ENCODE measurements at places on chromosomes 16 and 17.
A peak's percentile ranks its signal among the peaks of the same experiment; 100 is the strongest.

DNA sequence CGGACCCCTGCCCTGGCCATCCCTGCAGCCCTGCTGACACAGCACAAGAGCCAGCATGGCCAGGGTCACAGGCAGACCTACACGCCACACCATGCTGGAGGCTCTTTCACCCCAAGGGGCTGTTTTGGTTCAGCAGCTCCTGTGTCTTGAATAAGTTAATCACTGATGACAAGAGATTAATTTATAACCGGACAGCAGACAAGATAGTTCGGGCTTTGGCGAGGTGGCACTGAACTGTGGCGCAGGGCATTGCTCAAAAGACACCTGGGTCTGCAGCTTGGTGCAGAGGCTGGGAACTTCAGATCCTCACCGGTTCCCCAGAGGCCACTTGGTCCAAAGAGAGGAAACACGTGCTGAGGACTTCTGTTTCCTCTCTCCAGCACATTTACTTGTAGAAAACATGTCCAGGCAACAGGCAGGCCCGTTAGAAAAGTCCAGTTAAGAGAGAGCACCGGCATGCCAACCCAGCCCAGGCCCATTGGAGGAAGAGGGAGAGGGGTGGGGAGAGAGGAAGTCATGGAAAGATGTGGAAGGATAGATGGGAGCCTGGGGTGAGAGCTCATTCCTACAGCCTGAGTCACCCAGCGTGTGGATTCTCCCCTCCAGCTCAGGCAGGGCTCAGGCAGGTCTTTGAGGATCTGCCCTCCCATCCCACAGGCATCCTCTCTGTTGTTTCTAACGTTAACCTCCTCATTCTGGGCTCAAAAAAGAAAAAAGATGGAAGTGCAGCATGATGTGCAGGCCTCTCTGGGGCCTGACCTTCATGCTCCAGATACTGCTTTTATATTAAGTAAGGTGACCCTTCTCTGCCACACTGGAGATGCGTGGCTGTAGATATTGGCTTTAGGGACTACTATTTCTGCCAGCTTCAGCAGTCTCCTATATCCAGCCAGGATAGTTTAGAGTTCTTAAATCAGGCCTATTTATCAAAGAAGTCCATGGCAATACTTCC is 80.0 kb upstream of the HNF1B start:
- DNase-seq: peak; percentile 79

GRCh38 chr16:4019371-4019791 is 96.9 kb downstream of the ADCY9 start:
- no peak for DNase-seq

- DNase-seq: no peak
Measured at GRCh38 chr16:778447-778846, 9.7 kb downstream of the RPUSD1 start.

GRCh38 chr16:17318238-17318637 is 152.5 kb downstream of the XYLT1 start:
- DNase-seq: no peak

DNA sequence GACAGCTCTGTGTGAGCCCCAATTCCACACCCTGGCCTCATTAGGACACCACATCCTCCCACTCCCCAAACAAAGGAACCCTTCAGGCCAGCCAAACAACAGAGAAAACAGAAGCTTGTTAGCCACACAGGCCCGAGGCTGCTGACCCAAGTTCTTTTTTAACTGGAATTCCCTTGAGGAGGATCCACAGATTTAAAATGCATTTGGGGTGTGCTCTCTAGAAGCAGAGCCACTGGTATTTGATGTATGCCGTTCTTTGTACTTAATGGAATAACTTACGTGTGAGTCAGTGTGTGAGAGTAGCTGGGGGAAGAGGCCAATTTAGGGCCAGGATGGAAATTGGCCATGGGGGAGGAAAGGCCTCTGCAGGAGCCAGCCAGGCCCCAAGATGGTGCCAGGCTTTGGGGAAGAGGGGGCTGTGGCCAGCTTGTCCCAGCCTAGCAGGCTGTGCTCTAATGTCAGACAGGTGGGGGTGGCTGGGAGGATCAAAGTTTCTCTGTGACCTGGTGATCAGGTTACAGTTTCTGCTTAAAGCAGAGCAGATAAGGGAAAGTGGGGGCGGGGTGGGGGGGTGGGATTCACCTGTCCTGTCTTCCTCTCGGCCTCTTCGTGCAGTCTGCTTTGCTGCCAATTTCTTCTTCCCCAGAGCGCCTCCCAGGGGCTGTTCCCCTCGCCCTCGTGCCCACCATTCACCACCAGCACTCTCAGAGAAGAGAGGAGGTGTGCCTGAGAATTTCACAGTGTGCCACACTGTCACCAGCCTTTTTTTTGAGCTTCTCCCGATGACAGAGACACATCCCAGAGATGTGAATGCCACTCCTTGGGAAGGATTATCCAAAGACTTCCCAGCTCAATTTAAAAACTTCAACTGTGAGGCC is 50.8 kb downstream of the TOM1L2 start:
- no peak for DNase-seq

- DNase-seq: no peak
Measured at GRCh38 chr16:59510008-59510424, 775.9 kb upstream of the GOT2 start.

DNA sequence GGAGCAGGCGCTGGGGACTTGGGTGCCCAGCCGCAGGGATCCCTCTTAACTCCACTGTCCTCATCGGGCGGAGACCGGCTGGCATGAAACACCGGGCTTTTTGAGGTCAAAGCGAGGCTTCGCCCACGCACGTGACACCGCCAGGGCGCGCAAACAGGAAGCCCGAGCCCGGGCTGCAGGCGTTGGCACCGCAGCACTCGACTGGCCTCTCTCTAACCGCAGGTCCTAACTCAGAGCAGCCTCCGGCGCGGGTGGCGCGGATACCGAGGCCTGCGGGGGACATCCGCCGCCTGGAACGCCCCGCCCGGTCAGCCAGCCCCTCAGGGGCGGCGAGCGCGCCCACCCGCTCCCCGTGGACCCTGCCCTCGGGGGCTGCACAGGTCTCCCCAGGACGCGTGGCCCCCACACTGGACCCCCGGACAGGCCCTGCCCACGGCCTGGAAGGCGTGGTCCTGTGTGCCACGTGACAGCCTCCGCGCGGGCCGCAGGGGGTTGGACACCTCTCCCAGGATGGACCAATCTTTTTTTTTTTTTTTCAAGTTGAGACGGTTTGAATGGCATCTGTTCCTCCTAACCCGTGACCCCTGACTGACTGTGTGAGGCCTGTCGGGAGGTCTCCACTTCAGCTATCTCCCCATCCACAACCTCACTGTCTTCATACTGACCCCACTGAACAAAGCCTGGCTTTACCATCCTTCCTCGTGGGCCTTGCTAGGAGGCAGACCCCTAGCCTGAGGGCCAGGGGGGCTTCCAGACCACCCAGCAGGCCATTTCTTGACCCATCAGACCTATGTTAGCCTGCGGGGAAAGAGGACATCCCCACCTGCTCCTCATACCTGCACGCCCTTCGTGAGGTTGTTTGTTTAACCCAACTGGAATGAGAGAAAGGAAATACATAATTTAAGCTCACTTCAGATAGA is 8.4 kb upstream of the SLC47A2 start:
- DNase-seq: peak; percentile 63

DNA sequence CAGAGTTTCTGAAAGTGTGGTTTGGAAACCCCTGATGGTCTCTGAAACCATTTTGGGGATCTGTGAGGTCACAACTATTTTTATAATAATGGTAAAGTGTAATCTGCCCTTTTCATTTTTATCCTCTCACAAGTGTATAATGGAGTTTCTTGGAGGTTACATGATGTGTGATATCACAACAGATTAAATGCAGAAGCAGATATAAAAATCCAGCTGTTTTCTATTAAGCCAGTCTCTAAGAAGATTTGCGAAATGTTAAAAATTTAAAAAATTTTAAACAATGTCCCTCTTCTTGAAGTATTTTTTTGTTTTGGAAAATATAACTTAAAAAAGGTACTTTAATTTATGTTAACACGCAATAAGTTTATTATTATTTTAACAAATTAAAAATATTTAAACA is 48.7 kb downstream of the RPGRIP1L start:
- no peak for DNase-seq

DNA sequence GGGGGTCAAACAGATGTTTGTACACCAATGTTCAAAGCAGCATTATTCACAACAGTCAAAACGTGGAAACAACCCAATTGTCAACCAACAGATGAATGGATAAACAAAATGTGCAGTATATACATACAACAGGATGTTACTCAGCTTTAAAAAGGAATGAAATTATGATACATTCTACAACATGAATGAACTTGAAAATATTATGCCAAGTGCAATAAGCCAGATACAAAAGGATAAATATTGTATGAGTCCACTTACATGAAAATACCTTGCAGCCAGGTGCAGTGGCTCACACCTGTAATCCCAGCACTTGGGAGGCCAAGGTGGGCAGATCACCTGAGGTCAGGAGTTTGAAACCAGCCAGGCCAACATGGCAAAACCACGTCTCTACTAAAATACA is 39.9 kb downstream of the UBE2G1 start:
- DNase-seq: no peak

DNA sequence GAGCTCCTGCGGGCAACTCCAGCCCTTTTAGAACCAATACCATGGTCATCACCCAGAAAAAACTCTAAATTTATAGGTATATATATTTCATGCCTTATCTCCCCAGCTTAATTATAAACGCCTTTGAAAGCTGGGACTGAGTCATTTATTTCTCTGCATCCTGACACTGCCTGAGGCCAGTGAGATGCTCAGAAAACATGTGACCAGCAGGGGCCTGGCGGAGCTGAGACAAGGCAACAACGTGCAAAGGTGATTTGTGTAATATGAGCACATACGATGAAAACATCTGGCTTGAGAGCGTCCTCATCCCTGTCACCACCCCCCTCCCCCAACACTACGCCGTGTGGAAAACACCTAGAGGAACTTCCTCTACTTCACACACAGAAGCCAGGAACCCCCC is 22.7 kb downstream of the NXN start:
- no peak for DNase-seq

DNA sequence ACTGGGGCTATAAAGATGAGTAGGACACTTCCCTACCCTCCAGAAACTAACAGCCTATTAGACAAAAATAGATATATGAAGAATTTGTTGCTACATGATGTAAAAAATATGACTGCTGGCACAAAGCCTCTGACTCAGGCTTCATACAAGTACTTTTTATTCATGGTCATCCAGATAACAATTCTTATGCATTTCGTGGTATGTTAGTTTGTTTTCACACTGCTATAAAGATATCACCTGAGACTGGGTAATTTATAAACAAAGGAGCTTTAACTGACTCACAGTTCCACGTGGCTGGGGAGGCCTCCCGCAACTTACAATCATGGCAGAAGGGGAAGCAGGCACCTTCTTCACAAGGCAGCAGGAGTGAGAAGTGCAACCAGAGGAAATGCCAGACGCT is 112.5 kb upstream of the HLF start:
- DNase-seq: no peak

- DNase-seq: no peak
Measured at GRCh38 chr16:49698931-49699840, 156.7 kb downstream of the ZNF423 start.

GRCh38 chr16:54928016-54928356 is 2.7 kb upstream of the IRX5 start:
- peak; percentile 42 for DNase-seq

GRCh38 chr16:28609631-28610594 is at the start of gene SULT1A1:
TSS of gene SULT1A1 (minus strand) at chr16:28610044. CDS start at chr16:28608855, 1,189 bp downstream.
- DNase-seq: peak; percentile 77

- no peak for DNase-seq
Measured at GRCh38 chr17:16534236-16534635, 34.8 kb downstream of the ZNF287 start.

DNA sequence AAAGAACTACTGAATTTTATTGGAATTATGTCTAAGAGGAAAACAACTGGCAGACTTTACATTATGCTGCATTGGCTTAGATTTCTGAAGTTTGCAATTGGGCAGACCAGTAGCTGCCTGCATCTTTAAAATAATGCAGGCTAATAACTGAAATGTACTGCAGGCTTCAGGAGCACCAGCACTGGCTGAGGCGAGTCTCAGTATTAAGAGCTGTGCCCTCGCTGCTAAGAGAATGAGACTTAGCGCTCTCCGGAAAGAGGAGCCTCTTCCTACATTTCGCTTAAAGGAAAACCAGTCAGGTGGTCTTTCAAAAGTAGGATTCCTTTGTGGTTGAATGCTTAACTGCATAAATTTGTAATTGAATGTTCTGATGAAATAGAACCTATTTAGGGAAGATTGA is 885 bp downstream of the CNTNAP4 start:
- no peak for DNase-seq

DNA sequence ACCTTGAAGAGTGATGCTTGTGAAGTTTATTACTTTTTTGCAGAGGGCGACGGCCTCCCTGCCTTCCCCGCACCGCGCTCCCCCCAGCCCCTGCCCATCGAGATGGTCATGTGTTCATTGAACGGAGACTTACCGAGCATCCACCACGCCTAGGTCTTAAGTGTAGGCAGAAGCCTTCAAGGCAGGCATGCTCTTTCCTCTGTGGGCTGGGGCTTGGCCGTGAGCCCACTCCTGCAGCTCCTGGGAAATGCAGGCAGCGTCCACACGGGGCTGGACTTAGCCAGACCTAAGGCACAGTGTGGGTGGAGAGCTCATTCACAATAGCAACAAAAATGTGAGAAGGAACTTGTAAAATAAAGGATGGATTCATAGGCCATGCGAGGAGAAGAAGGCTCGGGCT is 19.2 kb downstream of the RNF213 start:
- no peak for DNase-seq

DNA sequence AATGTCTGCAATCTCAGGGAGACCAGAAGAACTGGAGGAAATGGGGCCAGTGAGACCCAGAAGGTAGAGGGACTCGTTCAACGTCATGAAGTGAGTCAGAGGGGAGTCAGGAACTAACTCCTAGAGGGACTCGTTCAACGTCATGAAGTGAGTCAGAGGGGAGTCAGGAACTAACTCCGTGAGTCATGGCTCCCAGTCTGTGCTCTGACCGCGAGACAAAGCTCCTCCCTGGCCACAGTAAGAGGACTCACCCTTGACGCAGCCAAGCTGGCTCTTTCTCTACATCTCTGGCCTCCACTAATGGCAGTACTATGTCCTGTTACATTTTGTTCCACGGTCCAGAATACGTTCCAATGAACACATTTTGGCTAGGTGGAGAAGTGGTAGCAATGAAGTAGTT is 902.5 kb downstream of the KCNJ2 start:
- DNase-seq: peak; percentile 59

All from HT-29 (cell line).